M059J (cell line): ENCODE measurements at places on chromosomes 7 and 10. TPM values are rescaled to one million over a fixed set of nuclear protein-coding genes. Genes with fewer than 3 reads are reported as not detected.

Gene SPAM1
- not detected in 2 replicates for total RNA-seq

Gene TMEM213
- not detected in 2 replicates for total RNA-seq

Gene ANKRD30A
- total RNA-seq: not detected in 2 replicates

DNA sequence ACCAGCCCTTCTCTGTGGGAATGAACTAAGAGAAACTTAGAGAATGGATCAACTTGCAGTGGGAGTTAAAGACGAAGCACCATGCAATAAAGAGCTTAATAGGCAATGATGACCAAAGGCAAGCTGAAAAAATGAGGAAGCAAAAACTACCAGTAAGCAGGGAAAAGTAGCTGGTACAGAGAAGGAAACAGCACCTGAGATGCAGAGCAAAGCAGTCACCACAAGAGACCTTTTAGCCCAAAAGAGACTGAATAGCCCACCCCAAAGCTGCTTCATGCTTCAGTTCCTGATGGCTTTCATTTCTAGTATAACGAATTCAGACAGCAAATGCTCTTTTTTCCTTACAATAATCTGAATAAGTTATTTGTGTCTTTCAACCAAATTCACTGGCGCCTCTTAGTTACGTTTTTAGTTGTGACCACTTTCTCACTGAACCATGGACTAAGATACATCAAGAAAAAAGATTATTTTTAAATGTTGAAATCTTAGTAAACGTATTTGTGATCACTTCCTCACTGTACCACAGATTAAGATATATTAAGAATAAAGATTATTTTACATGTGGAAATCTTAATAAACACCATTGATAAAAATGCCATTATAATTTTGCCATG lies 76.0 kb downstream of the USP6NL start:
- DNase-seq: no peak

DNA sequence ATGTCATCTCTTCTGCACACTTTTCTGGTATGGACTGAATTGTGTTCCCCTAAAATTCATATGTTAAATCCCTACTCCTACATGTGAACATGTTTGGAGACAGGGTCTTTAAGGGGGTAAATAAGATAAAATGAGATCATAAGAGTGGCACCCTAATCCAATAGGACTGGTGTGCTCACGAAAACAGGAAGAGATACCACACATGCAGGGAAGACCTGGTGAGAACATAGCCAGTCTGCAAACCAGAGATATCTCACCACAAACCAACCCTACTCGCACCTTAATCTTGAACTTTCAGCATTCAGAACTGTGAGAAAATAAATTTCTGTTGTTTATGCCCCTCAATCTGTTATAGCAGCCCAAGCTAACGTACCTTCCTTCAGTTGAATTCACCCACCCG lies 51.8 kb downstream of the VWDE start:
- DNase-seq: no peak

DNA sequence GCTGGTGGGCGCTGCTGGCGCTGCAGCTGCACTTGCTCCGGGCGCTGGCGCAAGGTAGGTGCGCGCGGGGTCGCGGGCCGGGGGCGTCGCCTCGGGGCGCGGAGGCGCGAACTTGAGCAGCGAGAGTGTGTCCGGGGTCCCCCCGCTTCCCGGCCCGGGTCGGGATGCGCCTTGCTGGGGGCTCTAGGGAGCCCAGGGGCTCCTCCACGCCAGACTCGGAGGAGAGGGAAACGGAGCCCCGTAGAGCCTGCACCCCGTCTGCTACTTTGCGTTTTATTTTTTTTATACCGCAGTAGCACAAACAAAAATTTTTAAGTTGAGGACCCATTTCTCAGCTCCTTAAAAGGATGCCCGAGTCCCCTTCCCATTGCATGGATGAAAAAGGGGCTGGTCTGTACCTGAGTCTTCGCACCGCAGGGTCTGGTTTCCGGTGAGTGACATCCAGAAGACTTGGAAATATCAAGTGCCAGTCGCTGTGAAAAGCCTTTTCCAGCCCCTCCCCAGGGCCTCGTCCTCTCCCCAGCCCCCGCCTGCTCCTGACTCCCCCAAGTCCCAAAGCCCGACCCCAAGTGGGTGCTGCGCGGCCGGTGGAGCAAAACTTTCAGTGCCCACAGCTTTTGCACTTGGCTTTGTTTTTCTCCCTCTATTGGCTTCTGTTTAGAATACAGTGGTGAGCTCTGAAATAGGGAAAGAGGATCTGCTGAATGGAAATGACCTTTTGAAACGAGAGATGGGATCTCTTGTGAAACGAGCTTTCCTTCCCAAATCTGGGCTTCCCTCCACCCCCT lies 973 bp downstream of the SDK1 start:
- DNase-seq: no peak

DNA sequence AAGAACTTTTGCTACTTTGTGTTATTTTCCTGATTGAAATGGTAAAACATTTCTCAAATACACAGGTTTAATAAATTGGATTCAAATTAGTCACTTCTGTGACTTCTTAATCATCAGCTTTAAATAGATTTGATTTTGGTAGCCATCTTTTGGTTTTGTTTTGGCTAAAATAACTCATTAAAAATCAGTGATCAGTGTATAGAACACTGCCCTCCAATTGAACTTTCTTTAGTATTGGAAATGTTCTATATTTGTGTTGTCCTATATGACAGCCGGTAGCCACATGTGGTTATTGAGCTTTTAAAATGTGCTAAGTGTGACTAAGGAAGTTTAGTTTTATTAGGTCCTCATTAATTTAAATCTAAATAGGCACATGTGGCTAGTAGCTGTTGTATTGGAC lies 50.4 kb downstream of the GLCCI1 start:
- DNase-seq: no peak

DNA sequence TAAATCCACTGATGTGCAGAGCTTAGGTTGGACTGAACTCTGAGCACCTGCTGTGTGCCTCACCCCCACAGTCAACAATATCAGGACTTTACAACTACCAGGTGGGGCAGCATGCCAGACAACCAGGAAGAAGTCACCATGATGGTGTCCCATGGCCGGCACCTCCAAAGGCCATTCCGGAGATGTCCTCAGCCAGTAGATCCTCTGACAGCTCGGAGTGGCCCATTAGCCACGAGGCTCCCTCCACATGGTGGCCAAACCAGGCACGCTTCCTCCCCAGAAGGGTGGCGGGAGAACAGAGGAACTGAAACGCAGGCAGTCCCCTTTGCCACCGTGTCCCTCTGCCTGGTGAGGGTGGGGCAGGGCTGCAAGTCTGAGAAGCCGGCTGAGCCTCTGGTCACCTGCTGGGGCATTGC lies 390.0 kb downstream of the TNS3 start:
- DNase-seq: no peak

GRCh38 chr7:96023387-96023786 lies 251.0 kb downstream of the DYNC1I1 start:
- DNase-seq: peak; percentile 4

DNA sequence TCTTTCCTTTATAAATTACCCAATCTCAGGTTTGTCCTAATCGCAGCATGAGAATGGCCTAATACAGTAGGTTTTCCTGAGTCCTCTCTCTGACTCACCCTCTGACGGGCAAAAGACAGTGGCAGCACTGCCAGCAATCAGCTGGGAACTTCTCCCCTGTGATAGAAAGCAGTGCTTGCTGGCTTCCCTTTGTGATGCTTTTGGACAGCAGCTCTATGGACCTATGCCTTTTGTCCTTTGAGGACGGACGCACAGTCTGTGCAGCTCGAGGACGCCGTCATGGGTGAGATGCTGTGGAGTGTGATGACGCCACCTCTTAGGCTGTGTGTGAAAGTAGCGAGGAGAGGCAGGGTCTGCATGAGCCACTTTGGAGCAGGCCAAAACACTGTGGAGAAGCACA lies 68.8 kb downstream of the KIAA1217 start:
- peak; percentile 15 for DNase-seq

- DNase-seq: no peak
These were observed 35.6 kb downstream of the ANKRD16 start for GRCh38 chr10:5854131-5854475.

DNA sequence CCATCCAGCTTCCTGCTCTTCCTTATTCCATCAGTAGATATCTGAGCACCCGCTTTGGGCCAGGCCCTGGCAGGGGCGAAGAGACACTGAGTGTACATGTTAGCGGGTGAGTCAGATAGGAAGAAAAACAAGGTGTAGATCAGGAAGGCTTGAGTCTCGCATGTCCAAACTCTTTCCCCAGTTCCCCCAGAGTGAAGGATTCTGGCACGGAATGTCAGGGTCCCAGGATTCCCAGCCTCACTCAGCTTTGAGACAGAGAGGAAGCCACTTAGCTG lies 24.1 kb upstream of the CHST15 start:
- DNase-seq: no peak

- no peak for DNase-seq
These were observed 23.5 kb upstream of the PRF1 start for GRCh38 chr10:70626056-70626455.
